ENCODE measurements at places on chromosomes 12 and 14.

- H3K4me3 ChIP-seq, result no peak overlapping the region
- H3K4me1 ChIP-seq, result no peaks in the 10 kb centered on the region
- no peaks in the 10 kb centered on the region for H3K27me3 ChIP-seq
- no peaks in the 10 kb centered on the region for H3K36me3 ChIP-seq
Observed at GRCh38 chr12:31371256-31371620, 45.3 kb upstream of the SINHCAF start.

- DNase-seq, result no peak
- H3K27me3 ChIP-seq, result no peaks in the 10 kb centered on the region
- no peaks in the 10 kb centered on the region for H3K36me3 ChIP-seq
Observed at GRCh38 chr14:71541973-71542690, 390.1 kb upstream of the RGS6 start.

- H3K27me3 ChIP-seq, result no peaks in the 10 kb centered on the region
- no peaks in the 10 kb centered on the region for H3K36me3 ChIP-seq
- no peak for DNase-seq
- H3K4me1 ChIP-seq, result no peaks in the 10 kb centered on the region
Observed at GRCh38 chr14:29607169-29607568, 320.5 kb downstream of the PRKD1 start.

GRCh38 chr12:11813438-11813813 is 164.0 kb downstream of the ETV6 start:
- H3K27me3 ChIP-seq, result no peaks in the 10 kb centered on the region
- H3K4me3 ChIP-seq, result no peak overlapping the region
- no peak for DNase-seq
- no peak overlapping the region for H3K27ac ChIP-seq
- no peaks in the 10 kb centered on the region for H3K36me3 ChIP-seq

DNA sequence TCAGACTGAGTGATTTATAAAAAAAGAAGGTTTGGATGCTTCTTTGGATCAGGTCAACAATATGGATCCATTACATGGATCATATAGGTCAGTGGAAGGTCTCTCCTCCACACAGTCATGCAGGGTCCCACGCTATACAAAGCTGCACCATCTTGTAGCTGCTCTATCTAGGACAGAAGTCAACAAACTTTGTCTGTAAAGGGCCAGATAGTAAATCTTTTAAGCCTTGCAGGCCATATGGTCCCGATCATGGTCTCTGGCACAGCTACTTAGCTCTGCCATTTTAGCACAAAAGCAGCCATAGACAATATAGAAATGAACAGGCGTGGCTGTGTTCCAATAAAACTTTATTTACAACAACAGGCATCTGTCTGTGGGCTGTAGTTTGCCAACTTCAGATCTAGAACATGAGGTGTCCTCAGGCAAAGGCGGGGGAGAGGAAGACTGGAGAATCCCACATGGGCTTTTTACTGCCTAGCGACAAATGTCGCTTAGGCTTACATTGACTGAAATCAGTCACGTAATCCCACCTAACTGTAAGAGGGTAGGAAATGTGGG is 36.7 kb downstream of the TMEM233 start:
- H3K36me3 ChIP-seq, result no peaks in the 10 kb centered on the region
- no peak overlapping the region for H3K27ac ChIP-seq
